Iris pigment epithelial cell (primary cell): ENCODE measurements at places on chromosomes 13 and 19.

GRCh38 chr19:4877753-4878490 lies 10.5 kb upstream of the PLIN3 start:
- DNase-seq = no peak

DNA sequence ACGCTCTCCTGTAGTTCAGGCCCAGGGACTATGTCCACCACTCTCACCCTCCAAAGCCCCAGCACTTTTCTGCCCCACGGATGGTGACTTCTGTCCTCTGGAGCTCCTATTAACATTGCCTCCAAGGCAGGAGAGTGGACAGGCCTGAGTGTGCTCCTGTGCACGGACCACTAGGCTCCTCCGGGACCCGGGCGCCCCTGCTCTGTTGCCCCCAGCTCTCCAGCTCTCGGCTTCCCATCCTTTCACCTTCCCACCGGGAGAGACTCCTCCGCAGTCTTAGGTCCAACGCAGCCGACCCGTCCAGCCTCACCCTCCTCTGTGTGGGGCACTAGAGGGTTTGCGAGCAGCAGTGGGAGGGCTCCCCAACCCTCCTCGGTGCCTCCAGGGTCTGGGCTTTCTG lies 30.4 kb downstream of the CAPN12 start:
- no peak for DNase-seq

GRCh38 chr13:41145136-41145908 lies 12.7 kb upstream of the KBTBD6 start:
- DNase-seq = peak; percentile 73

- DNase-seq = no peak
Measured at GRCh38 chr13:51360489-51360888, 21.0 kb downstream of the SERPINE3 start.

DNA sequence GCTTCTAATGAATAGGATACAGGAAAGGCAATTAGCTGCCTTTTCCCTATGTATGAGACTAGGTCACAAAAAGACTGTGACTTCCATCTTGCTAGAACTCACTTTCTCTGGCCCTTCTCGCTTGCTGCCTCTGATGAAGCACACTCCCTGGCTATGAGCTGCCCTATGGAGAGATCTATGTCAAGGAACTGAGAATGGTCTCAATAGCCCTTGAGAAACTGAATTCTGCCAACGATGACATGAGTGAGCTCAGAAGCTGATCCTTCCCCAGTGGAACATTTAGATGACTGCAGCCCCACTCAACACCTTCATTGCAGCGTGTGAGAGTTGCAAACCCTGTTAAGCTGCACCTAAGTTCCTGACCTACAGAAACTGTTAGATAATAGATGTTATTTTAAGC lies 309.8 kb downstream of the COG6 start:
- DNase-seq = no peak

- no peak for DNase-seq
Measured at GRCh38 chr19:45863335-45863839, 440 bp upstream of the SYMPK start.

GRCh38 chr13:110412132-110412914 lies 105.2 kb downstream of the COL4A2 start:
- peak; percentile 99 for DNase-seq

GRCh38 chr13:59951011-59951410 lies 212.7 kb downstream of the DIAPH3 start:
- no peak for DNase-seq

DNA sequence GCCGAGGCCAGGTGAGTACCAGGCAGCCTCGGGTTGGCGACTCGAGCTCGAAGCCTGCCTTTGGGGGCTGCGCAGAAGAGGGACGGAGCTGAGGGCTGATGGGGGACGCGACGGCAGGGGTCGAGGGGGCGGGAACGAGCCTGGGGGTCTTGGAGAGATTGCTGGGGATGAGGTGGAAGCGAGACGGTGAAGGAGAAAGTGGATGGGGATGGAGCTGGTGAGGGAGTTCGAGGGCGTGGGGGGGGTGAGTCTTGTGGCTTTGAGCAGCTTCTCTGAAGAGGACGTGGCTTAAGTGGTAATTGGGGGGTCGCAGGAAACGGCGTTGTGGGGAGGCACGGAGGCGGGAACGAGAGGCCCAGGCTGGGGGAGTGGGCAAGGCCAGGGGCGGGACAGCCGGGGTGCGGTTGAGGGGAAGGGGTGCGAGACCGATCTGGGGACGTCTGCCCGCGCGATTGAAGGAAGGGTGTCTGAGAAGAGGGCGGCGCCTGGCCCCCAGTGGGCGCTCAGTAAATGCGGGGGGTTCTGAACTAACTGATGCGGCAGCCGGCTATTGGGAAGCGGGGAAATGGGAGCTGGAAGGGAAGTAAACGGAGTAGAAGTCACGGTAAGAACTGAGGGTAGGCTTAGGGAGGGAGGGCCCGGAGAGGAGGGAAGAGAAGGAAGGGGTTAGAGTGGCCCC lies 426 bp downstream of the MYO9B start:
- peak; percentile 33 for DNase-seq

- DNase-seq = no peak
Measured at GRCh38 chr19:31252441-31252840, 96.8 kb downstream of the TSHZ3 start.

GRCh38 chr13:78603240-78603957 lies at the start of gene POU4F1:
Gene POU4F1 (minus strand): TSS chr13:78603552. CDS start chr13:78603326, 226 bp downstream.
- peak; percentile 17 for DNase-seq

- DNase-seq = no peak
Measured at GRCh38 chr13:31595563-31595962, 143.8 kb upstream of the RXFP2 start.
